Inflammatory macrophage treated with lipopolysaccharide for 1 hour (primary cell): ENCODE measurements at places on chromosomes 12 and 14.

DNA sequence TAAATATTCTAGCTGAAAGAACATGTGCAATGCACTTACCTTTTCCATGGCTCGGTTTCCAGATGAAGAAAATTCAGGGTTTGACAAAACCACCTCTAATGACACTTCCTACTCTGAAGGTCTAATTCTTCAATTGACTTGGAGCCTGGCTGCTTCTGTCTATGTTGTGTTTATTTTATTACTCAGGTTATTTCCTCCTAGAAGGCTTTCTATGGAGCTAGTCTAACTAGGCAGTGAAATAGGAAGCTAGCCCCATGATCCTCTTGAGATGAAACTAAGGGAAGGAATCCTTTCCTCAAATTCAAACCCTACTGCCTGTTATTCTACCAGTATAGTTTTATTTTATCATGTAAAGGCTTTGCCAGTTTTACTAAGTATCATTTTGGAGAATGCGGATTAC, 20.9 kb upstream of the IFNG-AS1 start:
- DNase-seq, result no peak

DNA sequence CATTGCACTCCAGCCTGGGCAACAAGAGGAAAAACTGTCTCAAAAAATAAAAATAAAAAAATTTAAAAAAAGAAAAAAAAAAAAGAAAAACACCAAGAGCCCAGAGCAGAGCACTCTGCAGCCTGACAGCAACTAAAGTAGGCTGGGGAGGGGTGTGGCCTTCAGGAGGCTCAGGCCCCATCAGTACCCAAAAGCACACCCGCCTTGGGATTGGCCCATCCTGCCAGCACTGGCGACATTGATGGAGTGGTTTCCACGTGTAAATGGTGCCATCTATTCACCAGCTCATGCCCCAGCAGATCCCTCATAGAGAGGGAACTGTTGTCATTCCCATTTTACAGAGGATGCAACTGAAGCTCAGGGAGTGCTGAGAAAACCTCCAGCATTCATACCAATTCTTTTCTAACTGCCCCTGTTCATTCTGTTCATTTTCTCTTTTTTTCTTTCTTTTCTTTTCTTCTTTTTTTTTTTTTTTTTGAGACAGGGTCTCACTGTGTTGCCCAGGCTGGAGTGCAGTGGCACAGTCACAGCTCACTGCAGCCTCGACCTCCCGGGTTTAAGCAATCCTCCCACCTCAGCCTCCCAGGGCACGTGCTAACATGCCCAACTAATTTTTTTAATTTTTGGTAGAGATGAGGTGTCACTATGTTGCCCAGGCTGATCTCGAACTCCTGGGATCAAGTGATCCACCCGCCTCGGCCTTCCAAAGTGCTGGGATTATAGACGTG, 89.3 kb downstream of the IRF2BPL start:
- no peak for DNase-seq

DNA sequence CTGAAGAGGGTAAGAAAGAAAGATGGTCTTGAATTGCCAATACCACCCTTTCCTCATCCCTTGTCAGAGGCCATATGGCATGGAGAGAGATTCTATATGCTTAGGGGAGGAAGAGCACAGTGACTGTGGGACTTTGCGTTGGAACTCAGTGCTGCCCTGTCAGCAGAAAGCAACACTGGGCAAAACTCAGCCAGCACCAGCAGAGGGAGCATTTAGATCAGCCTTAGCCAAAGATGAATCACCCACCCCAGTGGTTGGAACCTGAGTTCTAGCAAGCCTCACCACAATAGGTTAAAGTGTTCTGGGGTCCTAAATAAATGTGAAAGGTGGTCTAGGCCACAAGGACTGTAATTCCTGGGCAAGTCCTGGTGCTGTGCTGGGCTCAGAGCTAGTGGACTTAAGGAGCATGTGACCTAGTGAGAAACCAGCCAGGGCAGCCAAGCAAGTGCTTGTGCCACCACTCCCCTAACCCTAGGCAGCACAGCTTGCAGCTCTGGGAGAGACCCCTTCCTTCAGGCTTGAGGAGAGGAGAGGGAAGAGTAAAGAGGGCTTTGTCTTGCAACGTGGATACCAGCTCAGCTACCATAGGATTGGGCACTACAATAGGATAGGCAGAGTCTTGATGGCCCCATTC, 11.4 kb upstream of the BCAT1 start:
- peak; percentile 59 for DNase-seq

- DNase-seq, result no peak
Measured at GRCh38 chr14:99263564-99264330, 8.2 kb downstream of the BCL11B start.

DNA sequence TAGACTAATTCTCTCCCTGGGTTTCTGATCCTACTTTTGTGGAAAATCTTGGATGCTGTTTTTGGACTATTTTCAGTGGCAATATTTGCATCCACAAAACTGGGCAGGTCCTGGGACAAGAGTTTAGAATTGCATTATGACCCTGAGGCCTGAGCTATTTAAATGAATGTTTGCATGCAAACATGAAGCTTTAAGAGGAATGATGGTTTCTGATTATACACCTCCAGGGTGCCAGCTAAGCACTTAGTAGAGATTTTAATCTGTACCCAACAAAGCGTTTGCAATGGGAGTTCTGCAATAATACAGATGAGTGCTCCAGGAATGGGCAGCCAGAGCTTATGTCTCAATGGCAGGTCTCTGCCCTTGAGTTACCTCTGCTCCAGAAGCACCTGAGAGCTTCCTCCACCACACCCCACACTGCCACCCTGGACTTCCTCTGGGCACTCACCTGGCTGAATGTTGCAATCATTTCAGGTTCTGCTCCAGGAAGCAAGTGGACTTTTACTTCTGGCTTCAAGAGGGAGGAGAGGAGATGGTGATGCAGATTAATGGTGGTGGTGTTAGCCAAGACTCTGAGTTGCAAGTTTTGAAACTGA, 6.0 kb upstream of the SPTLC2 start:
- DNase-seq, result no peak

DNA sequence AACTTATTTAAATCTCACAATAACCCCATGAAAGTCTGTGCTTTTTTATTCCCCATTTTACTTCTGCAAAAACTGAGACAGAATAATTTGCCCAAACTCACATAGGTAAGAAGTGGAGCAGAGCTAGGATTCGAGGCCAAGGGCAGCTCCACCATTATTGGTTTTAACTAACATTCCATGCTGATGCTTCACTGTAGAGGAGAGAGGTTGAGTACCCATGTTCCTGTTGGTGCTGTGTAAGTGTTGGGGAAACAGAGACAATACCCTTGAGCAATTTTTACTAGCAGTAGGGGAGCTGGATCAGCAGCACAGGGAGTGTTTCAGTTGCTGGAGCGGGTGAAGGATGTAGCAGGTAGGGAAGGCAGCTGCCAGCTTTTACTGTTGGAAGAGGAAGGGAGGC, 21.1 kb downstream of the RASSF8 start:
- DNase-seq, result no peak

- no peak for DNase-seq
Measured at GRCh38 chr12:104963757-104964156, 5.7 kb upstream of the SLC41A2 start.

GRCh38 chr12:52585946-52586345, 12.3 kb upstream of the KRT74 start:
- DNase-seq, result no peak

DNA sequence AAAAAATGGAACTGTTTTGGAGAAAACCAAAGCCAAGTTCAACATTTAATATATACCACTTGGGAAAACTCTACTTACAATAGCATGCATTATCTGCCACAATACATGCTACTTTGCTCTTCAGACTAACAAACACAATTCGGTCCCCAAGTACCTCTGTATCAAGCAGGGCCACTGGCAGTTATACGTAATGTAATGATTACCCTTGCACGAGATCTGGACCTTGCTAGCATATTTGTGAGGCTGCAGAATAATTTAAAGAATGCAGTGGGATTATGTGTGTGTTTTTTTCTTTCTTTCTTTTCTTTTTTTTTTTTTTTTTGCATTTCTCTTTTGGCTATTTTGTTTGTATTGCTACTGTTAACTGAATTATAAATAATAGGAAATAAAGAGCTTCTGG, 22.8 kb upstream of the PYGL start:
- no peak for DNase-seq

GRCh38 chr14:100286484-100287191, 19.6 kb downstream of the SLC25A29 start:
- DNase-seq, result no peak

GRCh38 chr14:72169521-72169920, 237.3 kb downstream of the RGS6 start:
- DNase-seq, result no peak

DNA sequence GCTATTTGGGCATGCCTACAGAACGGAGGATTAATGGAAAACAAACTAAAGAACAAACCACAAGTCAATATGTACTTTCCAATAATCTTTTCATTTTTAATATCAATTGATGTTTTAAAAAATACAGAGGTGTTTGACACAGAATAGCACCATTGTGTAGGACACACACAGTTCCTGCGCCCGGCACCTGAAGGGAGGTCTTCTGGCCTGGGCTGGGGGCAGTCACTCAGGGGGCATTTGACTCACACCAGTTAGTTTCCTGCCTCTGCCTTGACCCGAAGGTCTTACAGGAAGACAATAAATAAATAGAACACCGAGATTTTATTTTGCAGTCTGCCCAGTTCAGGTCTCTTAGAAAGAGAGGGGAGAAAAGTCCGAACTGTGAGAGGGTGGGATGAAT, 9.5 kb downstream of the TMEM106C start:
- DNase-seq, result no peak

GRCh38 chr14:104665657-104666522, 23.5 kb upstream of the INF2 start:
- no peak for DNase-seq

DNA sequence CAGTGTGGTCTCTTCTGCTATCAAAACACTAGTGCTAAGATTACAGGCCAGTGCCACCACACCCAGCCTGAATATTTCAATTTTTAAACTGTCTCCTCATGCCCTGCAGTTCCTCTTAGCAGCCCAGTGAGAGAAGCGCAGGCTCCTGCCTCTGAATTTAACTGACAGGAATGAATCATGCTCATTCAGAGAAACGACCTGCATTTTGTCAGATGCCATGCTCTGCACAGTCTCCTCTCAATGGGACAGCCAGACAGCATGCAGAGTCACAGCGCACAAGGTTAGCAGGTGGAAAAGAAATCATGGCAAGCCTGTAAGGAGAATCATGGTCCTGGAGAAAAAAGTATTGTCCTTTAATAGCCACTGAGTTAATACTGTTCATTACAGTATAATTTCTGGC, 691.0 kb upstream of the SEL1L start:
- DNase-seq, result no peak

DNA sequence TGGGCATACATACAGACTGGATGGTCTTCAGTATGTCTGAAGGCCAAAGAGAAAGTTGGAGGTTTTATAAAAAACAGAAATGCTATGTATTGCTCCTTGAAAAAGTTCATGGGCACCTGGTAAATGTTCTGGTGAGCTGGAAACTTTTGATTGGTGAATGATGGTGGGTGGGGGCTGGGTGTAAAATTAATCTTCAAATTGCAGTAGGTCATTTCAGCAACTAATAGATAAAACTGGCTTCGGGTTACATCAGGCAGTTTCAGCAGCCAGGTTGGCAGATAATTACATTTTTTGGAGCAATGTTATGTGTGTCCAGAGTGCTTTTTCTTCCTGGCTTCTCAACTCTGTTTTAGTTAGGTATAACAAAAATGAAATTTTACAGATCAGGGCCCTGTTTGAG, 35.3 kb downstream of the SDR9C7 start:
- no peak for DNase-seq

DNA sequence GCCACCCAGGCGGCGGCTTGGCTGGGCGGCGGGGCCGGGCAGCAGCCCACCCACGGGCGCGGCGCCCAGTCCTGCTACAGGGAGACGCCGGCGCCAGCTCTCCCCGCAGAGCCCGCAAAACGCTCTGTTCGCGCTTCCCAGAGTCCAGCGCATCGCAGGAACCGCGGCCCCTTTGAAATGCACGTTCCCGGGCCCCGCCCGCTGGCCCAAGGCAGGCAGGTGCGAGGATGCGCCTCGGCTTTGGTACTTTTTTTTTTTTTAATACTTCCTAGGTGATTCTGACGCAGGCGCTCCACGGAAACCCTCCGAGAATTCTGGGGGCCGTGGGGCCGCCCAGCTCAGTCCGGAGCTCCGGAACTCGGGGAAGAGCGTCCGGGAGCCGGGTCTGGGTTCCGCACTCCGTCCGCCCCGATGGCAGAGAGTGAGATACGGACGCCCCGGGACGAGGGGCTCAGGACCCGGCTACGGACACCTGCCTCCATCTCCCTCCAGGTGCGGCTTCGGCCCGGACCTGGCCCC, 483 bp downstream of the POC1B start:
- DNase-seq, result no peak

DNA sequence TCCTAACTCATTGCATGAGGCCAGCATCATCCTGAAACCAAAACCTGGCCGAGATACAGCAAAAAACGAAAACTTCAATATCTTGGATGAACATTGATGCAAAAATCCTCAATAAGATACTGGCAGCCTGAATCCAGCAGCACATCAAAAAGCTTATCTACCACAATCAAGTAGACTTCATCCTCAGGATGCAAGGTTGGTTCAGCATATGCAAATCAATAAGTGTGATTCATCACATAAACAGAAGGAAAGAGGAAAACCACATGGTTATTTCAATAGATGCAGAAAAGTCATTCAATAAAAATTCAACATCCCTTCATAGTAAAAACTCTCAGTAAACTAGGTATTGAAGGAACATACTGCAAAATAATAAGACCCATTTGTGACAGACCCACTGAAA, 56.5 kb upstream of the PPFIA2 start:
- DNase-seq, result no peak

DNA sequence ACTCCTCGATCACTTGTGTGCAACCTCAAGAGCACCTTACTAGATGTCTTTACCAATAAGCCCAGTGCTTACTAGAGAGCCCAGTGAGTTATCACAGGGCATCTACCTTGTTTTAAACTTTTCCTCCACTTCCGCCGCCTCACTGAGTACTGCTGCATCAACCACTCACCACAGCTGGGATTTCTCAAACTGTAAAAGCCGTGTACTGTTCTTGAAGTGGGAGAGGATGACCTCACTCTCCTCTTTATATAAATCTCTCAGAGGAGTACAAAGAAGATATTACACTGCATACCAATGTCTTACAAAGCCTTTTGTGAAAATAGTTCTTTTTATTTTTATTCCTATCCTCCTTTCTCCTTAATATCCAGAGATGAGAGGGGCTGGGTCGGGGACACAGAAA, 94.1 kb downstream of the PLCZ1 start:
- no peak for DNase-seq

- no peak for DNase-seq
Measured at GRCh38 chr14:23864861-23865260, 88.7 kb upstream of the DHRS4 start.
